ENCODE measurements at places on chromosomes 16 and 17.

DNA sequence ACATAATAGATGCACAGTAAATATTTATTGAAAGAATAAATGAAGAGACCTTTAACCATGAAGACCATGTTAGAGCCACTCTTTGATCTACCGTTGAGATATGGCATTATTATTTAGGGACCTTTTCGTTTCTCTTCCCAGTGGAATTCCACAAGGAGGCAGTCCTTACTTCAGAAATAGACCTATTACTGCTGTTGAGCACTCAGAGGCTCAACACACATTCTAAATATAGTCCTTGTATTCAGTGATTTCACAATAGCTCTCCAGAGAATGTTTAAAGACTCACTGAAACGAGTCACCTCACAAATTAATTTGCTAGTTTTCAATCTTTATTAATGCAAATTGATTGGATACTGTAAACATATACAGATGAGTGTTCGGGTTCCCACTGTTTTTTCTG lies 603.8 kb downstream of the CDH8 start:
- no peak for DNase-seq

DNA sequence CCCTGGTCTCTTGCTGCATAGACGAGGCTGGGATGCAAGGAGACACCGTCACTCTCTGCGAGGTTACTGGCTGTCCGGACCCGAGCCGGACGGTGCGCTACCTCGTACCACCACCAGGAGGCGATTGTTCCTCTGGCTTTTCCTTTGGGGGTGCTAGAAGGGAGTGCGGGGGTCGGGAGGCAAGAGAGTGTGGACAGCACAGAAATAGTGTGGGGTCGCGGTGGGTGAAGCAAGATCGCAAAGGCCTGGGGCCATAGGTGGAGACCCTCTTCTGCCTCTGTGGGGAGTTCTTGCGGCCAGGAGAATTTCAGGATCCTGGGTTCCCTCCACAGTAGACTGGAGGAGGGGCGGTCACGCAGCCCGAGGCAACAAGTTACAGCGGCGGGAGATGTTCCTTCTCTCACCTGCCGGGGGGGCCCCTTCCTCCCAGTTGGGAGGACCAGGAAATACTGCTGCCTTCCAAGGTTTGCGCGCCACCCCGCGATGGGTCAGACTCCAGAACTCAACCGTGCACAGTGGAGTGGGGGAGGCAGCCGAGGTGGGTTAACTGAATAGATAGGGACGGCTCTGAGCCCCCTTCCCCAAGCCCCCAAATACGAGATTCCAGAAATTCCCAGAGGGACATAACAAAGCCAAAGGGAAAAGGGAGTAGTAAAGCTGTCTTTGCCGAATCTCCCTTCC lies 6.9 kb downstream of the PHOSPHO1 start:
- no peak for DNase-seq

DNA sequence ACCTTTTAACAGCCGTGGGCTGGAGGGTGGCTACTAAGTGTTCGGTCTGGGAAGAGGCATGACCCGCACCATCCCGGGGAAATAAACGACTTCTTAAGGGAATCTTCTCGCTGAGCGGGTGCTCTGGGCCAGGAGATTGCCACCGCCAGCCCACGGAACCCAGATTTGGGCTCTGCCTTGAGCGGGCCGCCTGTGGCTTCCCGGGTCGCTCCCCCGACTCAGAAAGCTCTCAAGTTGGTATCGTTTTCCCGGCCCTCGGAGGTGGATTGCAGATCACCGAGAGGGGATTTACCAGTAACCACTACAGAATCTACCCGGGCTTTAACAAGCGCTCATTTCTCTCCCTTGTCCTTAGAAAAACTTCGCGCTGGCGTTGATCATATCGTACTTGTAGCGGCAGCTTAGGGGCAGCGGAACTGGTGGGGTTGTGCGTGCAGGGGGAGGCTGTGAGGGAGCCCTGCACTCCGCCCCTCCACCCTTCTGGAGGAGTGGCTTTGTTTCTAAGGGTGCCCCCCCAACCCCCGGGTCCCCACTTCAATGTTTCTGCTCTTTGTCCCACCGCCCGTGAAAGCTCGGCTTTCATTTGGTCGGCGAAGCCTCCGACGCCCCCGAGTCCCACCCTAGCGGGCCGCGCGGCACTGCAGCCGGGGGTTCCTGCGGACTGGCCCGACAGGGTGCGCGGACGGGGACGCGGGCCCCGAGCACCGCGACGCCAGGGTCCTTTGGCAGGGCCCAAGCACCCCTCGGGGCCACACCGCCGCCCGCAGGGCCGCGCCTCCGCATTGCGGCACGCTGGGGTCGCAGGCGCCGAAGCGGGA lies 3.6 kb upstream of the CBX4 start:
- DNase-seq = no peak

- no peak for DNase-seq
These were observed 463.1 kb downstream of the MAF start for GRCh38 chr16:79137426-79137939.

DNA sequence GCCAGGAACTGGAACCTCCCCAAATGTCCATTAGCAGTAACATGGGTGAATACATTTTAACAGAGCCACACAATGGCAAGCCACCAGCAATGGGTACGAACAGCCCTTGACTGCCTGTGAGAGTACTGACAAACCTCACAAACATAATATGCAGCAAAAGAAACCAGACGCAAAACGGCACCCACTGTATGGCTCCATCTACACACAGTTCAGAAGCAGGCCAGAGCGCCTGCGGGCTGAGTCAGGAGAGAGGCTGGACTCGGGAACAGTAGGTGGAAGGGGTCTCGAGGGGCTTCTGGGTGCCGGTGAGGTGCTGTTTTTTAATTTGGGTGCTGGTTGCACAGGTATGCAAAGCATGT lies 77.4 kb upstream of the TOB1 start:
- DNase-seq = no peak

GRCh38 chr16:49855280-49855821 lies 561 bp downstream of the ZNF423 start:
- DNase-seq = no peak

GRCh38 chr17:48127371-48128051 lies 19.9 kb downstream of the SNX11 start:
- DNase-seq = no peak

DNA sequence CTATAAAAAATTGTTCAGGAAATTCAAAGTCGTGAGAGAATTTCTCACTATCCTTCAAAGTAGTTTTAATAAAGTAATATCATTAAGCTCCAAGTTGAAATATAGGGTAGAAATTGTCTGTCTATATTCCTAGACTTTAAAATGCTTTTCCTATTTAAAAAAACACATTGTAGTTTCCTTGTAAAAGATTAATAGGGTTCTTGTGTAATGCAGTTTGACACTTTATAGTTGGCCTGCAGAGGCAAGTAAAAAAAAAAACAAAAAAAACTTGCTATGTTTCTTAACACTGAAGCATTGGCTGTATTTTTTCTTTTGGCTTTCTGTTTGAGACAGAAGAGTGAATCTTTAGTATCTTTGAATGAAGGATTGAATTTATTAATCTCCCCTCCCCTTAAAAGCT lies 17.4 kb downstream of the CPD start:
- no peak for DNase-seq

DNA sequence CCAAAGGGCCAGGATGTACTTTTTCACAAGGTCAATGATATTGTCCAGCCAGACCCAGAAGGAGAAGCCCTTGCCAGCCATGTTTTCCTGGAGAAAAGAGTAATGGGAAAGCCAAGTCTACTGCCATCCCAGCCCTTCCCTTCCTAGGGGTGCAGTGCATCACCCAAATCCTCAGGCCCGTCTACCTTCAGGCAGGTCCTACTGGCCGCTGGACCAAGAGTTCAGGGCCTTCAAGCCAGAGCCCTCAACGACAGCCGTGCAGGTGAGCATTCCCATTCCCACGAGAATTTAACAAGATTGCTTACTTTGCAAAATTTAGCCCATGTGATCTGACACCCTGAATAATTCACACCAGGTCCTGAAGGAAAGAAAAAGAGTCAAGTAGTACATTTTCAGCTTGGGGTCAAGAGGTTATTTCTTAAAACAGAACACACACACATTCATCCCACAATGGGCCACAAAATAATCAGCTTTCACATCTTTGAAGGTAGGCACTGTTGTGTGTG lies 35.0 kb downstream of the STAT5A start:
- no peak for DNase-seq

DNA sequence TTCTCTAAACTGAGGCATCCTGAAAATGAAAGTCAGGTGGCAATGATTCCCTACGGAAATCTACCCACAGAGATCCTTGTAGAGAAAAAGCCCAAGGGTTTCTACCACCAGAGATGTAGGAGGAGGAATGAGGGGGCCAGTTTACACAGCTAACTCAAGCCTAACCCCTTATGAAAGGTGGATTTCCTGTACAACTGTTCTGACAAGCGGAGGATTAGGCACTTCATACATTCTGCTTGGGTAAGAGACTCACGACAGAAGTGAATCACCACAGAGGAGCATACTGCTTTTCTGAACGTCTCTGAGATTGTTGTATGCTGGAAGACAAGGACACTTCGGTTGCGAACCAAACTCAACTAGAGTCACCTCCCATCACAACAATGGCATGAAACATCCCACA lies 72.7 kb downstream of the SMG6 start:
- no peak for DNase-seq

- DNase-seq = no peak
These were observed 45.6 kb downstream of the IKZF3 start for GRCh38 chr17:39818358-39819000.

DNA sequence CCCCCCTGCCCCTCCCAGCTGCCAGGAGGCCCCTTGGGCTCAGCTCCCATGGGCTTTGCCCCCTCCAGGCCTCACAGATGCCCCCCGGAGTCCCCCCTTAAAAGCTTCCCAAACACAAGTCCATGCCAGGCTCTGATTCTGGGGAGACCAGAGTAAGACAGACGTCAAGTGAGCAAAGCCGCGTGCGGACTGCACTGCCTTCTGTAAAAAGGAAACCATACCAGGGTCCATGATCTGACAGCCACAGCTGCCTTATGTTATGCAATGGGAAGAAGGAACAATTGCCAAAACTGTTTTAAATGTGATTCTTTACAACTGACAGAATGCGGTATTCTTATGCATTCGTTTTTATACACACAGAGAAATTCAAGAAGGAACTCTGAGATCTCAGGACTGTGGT lies 17.9 kb upstream of the HEXD start:
- no peak for DNase-seq

GRCh38 chr16:28554634-28555423 lies 1.1 kb downstream of the SGF29 start:
- DNase-seq = no peak

DNA sequence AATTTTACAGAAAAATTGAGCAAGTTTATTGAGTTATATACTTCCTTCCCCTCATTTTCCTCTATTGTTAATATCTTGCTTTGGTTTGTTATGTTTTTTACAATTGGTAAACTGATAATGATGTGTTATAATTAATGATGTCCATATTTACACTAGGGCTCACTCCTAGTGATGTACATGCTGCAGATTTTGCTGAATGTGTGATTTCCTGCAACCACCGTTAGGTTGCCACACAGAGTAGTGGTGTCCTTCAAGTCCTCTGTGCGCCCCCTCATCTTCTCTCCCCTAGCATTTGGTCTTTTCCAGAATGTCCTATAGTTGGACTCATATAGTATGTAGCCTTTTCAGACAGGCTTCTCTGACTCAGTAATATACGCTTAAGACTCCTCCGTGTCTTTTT lies 167.5 kb downstream of the RPTOR start:
- no peak for DNase-seq

DNA sequence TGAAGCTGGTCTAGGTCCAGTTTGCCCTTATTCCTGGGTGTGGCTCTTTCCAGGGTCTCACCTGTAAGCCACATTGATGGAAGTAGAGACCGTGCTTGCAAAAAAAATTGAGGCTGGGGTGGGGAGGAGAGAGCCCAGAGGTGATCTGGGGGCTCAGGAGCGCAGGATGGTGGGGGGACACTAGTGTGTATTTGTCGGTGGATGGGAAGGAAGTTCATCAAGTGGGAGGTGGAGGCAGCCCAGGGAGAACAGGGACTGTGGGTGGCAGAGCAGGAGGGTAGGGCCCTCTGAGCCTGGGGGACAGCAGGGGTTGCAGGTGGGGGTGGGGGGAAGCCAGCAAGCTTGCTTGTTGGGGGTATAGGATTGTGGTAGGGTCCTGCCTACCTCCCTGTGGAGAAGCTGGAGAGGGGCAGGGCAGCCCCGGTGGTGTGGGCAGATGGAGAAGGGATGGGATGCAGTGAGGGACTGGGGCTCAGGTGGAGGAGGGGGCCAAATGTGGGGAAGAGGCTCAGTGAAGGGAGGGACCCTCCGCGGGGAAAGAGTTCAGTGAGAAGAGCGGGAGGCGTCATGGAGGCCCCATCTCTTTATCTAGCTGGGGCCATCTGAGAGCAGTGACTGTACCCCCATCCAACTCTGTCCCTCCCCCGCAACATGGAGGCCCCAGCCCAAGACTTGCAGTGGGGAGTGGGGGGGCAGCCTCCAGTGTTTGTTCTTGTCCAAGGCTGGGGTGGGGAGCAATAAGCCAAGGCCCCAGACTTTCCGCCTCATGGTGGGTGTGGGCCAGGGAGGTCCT lies 17.2 kb upstream of the TMEM92 start:
- no peak for DNase-seq

- no peak for DNase-seq
These were observed 126.3 kb upstream of the TNRC6C start for GRCh38 chr17:77832180-77832560.

- no peak for DNase-seq
These were observed 517.7 kb upstream of the PSMD7 start for GRCh38 chr16:73778887-73779286.

- no peak for DNase-seq
These were observed 430 bp downstream of the AMFR start for GRCh38 chr16:56424791-56425438.

DNA sequence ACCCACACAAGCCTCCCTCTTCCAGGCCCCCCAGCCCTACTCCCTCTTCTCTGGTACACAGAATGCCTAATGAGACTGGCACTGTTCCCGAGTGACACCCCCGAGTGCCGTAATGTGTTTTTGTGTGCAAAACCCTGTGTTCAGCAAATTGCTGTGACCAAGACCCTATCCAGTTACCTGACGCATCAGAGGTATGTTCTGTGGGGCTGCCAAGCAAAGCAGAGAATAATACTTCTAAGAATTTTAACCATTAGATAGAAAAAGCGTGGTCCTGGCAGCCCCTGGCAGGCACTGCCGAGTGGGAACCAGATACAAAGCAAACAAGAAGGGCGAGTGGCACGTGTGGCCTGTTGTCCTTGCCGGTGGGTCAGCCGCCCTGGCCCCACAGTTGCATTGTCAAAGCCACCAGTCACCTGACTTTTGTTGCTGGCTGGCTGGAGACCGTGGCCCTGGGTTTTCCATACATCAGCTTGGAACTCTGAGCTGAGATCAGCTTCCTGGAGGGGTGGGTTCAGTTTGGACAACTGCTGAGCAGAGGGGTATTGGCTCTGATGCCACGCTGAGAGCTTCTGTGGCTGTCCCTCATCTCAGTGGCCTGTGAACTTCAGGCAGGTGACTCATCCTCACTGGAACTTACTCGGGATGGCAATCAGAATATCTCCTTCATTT lies 69.1 kb upstream of the BRD7 start:
- no peak for DNase-seq

GRCh38 chr17:2712300-2713043 lies 908 bp upstream of the CLUH start:
- DNase-seq = no peak

Measured in esophagus squamous epithelium (tissue), 5 donors.